ENCODE measurements at places on chromosomes 11 and 22.

- no peak for DNase-seq
These were observed at the start of gene PACSIN3 for GRCh38 chr11:47186076-47186699. TSS of gene PACSIN3 (minus strand) at chr11:47186434. CDS start at chr11:47182727, 3,707 bp downstream.

GRCh38 chr11:18791969-18792628 lies 501 bp upstream of the PTPN5 start:
- no peak for DNase-seq

- DNase-seq, result no peak
These were observed 11.1 kb downstream of the YAP1 start for GRCh38 chr11:102121329-102121728.

DNA sequence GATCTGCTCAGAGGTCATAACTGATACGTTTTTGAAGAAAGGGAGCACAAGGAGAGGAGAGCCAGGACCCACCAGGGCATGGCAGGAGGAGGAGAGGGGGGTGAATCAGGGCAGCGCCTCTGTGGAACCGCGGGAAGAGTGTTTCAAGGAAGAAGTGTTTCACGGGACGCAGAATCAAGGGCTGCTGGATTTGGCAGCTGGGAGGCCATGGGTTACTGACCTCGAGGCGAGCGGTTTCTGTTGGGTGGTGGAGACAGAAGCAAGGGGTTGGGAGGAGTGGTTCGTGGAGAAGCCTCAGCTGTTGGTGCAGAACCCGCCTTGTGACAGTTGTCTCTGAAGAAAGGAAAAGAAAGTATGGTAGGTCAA lies 13.1 kb downstream of the VPS26B start:
- DNase-seq, result no peak

GRCh38 chr11:113593698-113594308 lies 112.3 kb downstream of the TMPRSS5 start:
- no peak for DNase-seq

GRCh38 chr22:31092161-31092560 lies 11.0 kb downstream of the SMTN start:
- no peak for DNase-seq

DNA sequence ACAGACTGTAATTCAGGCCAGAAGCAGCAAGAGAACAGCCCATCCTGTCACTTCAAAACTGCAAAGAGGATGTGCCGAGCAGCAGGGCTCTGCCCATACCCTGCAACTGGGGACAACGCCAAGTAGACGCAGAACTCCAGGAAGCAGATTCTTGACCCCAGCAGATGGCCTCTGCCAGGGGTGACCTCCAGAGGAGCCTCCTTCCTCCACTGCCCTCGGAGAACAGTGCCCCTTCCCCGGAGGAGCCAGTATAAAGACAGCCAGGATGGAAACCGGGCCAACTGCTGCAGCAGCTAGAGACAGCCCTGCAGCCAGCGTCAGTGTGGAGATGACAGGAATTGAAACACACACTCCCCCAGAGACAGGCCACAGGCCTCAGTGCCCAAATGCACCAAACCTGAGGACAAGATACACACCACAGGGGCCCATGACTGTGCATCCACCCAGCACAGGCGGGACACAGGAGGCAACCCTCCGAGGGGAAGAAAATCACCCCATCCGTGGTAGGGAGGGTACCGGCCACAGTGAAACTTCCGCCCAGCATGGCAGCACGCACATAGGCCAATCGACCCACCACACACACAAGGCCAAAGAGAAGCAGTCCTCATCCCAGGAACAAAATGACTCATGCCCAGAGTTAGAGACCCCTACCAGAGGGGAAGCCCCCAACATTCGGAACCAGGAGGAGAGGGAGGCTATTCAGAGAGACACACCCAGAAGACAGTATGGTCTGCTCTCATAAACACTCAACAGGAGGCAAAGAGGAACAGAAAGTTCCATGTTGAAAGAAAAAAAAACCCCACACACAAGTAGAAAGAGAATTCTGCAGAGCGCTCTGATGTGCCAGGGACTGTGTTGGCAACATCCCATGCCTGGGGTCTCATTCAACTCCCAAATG lies 5.6 kb downstream of the AHNAK start:
- no peak for DNase-seq

GRCh38 chr11:110691926-110692325 lies 20.3 kb downstream of the ARHGAP20 start:
- DNase-seq, result no peak

DNA sequence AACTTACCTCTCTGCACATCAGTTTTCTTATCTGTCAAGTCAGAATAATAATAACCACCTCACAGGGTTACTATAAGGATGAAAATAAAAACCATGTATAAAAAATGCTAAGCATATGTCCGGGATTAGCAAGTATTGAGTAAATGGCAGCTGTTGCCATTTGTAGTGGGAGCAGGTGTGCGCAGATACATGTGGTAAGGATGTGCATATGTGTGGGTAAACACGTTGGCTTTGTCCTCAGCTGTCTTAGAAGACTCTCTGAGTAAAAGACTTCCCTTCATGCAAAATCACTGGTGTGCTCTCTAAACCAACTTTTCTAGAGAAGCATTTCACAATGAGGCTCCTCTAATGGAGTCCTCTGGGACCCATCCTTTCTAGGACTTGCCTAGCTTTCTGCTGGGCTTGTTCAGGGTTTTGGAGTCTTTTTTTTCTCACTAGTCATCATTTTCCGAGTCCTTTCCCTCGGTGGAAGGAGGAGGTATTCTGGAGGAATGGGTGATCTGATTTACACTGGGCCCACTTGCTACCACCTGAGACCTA lies 62.4 kb downstream of the NELL1 start:
- DNase-seq, result no peak

DNA sequence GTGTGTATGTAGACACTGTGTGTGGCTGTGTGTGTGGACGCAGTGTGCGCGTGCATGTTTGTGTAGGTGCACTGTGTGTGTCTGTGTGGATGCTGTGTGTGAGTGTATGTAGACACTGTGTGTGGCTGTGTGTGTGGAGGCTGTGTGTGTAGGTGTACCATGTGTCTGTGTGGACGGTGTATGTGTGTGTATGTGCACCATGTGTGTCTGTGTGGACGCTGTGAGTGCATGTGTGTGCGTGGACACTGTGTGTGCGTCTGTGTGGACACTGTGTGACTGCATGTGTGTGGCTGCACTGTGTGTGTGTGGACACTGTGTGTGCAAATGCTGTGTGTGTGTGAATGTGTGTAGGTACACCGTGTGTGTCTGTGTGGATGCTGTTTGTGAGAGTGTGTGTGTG lies 10.3 kb downstream of the TRPM5 start:
- no peak for DNase-seq

- DNase-seq, result no peak
These were observed at the start of gene WT1 for GRCh38 chr11:32435511-32435941. TSS of gene WT1 (minus strand) at chr11:32435539.

GRCh38 chr11:14622223-14622954 lies 21.2 kb upstream of the PDE3B start:
- DNase-seq, result no peak

DNA sequence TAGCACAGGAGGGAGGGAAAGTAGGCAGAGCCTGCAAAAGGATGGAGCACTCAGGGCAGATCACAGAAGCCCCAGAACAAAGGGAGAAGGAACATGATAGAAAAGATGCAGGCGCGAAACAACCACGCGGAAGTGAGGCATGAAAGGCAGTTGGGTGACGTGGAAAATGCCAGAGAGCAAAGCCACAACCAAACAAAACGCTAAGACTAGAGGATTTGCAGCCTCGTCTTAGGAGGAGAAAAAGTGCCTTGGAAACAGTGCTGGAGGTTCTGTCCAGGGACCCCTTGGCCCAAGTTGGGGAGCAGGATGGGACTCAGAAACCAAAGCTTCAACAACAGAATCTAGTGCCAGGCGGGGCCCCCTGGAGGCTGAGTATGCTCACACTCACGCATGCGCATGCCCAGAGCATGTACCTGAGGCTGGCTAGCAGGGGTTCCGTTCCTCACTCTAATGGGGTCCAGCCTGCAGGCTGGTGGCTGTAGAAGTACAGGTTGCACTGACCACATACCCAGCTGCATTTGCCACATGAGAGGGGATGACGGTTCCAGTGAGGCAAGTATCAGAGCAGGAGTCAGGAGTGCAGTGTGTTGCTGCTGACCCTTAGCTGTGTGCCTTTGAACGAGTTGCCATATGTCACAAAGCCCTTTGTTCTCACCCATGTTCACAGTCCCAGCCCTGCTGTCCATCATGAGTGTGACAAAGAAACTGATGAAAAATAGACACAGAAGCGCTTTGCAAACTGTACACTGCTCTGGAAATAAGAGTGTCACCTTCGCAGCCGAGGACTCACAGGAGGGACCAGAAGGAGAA lies 568.6 kb upstream of the CADM1 start:
- no peak for DNase-seq

GRCh38 chr11:77725433-77725832 lies 87.8 kb upstream of the CLNS1A start:
- no peak for DNase-seq

GRCh38 chr22:46060292-46061123 lies 83.5 kb upstream of the WNT7B start:
- no peak for DNase-seq

GRCh38 chr22:41902932-41903421 lies 11.9 kb downstream of the SHISA8 start:
- no peak for DNase-seq

GRCh38 chr22:50498322-50498890 lies 9.1 kb downstream of the LMF2 start:
- peak; percentile 64 for DNase-seq
